ENCODE measurements at places on chromosomes 4 and X.

DNA sequence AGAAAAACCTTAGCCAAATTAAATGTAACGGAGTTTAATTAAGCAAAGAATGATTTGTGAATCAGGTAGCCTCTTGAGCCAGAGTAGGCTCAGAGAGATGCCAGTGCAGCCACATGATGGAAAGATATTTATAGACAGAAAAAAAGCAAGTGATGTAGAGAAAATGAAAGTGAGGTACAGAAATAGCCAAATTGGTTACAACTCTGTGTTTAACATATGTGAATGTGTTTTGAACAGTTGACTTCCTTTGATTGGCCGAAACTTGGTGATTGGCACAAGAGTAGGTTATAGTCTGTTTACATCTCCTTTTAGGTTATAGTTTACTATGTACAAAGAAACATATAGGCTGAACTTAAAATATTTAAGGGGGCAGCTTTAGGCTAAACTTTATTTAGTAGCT lies 459.9 kb upstream of the BOD1L1 start:
- DNase-seq, result no peak

DNA sequence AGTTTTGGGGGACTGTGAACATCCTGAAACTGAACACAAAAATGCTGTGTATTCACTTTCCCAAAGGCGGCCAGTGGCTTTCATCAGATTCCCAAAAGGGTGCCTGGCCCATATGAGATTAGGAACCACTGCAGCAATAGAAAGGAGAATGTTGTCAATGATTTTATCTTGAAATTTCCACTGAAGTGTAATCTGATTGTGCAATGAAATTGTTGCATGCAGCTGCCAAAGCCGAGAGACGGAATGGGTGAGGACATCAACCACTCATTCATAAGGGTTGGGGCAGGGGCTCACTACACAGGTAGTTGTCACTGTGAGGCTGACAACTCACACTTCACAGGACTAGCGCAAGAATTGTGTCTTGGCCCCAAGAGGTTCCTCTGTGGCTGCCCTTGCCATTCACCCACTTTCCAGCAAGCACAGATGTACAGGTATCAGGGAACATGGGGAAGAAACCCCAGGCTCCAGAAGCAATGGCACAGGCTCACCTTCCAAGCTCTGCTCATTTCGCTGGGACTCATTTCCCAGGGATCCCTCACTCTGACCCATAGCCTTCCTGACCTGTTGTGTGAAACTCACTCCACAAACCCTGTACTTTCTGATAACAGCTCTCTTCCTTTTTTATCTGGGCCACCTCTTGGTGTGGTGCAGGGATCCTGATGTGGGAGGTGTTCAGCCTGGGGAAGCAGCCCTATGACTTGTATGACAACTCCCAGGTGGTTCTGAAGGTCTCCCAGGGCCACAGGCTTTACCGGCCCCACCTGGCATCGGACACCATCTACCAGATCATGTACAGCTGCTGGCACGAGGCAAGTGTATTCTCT lies 48.8 kb downstream of the BMX start:
- DNase-seq, result no peak

GRCh38 chrX:123504047-123504446 lies 228.8 kb downstream of the THOC2 start:
- no peak for DNase-seq

- no peak for DNase-seq
These were observed 230.4 kb upstream of the PPP1R2C start for GRCh38 chrX:43008356-43008755.

DNA sequence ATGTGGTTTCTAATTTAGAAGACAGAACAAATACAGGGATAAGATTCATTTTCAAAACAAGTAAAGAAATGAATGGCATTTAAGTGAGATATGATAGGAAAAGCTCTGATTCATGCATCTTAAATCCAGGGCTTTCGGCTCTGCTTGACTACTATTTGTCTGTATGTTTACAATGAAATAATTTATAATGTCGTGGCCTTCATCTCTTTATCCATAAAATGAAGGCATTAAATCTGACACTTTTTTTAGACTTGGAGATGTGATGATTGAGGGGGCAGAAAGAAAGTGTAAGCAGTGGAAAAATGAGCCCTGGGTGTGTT lies 115.7 kb upstream of the KIT start:
- DNase-seq, result no peak

All from CD4-positive, alpha-beta T cell treated with Interferon gamma for 1 hour (primary cell).